ENCODE measurements at places on chromosomes 6 and 20. TPM values are rescaled to one million over a fixed set of nuclear protein-coding genes. Genes with fewer than 3 reads are reported as not detected.

The HAO1 gene
- polyA plus RNA-seq = not detected

The SOBP gene
- polyA plus RNA-seq = not detected

The USP49 gene
- 1.6 TPM for polyA plus RNA-seq

The TSHZ2 gene
- not detected for polyA plus RNA-seq

The GPX5 gene
- not detected for polyA plus RNA-seq

The LRRC73 gene
- 0.15 TPM for polyA plus RNA-seq

The NMBR gene
- polyA plus RNA-seq = 0.07 TPM

The RRAGD gene
- not detected for polyA plus RNA-seq

The CST2 gene
- polyA plus RNA-seq = not detected

The RHAG gene
- polyA plus RNA-seq = not detected

The TSPO2 gene
- not detected for polyA plus RNA-seq

The CLPSL1 gene
- polyA plus RNA-seq = not detected

The FOXQ1 gene
- polyA plus RNA-seq = 0.31 TPM

The CCHCR1 gene
- 11.0 TPM for polyA plus RNA-seq

Data from BJ (cell line).